Stromal cell of bone marrow (primary cell): ENCODE measurements at places on chromosomes 6 and 20.

GRCh38 chr6:124158024-124158423, 354.4 kb downstream of the NKAIN2 start:
- DNase-seq = no peak

DNA sequence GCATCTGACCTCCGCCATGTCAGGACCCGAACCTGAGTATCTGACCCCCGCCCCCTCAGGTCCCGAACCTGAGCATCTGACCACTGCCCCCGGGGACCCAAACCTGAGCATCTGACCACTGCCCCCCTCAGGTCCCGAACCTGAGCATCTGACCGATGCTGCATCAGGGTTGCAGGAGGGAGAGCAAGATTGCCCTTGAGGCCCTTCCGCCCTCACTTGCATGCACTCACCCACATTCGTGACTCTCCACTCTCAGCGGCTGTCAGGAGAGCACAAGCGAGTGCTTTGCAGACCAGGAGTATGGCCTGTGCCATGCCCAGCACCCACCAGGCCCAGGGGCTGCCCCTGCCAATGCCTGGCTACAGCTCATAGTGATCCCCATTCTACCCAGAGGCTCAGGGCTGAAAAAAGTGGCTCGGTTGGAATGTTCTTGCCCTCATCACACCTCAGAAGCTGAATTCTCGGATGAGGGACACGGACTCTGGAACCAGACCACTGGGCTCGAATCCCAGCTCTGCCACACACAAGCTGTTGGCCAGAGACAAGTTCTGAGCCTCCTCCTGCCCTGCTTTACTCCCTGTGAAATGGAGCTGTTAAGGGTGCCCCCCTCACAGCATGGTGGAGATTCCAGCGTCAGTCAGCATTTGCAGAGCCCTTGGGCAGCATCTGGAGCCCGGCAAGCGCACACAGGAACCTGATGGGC, 82.1 kb downstream of the DLL1 start:
- no peak for DNase-seq

GRCh38 chr20:12306107-12306506, 388.4 kb downstream of the BTBD3 start:
- no peak for DNase-seq

DNA sequence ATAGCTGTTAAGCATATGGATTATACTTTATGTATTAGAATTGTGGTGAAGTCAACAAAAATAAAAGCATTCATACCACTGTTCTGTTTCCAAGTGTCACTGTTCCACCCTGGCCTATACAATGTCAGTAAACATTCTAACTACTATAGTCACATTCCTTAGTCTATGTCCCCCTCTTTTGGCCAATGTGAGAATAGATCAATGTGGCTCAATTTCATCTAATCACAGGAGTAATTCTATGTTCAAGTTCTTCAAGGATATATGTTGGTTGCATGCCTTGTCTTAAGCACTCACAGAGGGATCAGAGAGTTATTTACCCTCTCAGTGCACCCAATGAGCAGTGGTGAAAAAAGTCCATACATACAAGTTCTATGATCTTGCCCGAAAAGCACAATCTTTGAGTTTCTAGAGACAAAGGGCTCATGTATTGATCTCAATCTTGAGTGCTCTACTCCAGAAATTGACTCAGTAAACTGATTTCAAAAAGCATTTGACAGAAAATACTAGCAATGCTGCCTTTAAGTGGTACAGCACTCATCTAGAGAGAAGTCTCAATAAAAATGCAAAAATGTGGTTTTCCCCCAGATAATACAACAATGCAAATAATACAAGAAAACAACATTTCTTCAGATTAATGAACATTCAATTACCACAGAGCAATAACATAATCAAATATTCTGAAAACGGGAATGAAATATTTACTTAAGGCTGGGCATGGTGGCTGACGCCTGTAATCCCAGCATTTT, 16.5 kb downstream of the SMLR1 start:
- peak; percentile 33 for DNase-seq

DNA sequence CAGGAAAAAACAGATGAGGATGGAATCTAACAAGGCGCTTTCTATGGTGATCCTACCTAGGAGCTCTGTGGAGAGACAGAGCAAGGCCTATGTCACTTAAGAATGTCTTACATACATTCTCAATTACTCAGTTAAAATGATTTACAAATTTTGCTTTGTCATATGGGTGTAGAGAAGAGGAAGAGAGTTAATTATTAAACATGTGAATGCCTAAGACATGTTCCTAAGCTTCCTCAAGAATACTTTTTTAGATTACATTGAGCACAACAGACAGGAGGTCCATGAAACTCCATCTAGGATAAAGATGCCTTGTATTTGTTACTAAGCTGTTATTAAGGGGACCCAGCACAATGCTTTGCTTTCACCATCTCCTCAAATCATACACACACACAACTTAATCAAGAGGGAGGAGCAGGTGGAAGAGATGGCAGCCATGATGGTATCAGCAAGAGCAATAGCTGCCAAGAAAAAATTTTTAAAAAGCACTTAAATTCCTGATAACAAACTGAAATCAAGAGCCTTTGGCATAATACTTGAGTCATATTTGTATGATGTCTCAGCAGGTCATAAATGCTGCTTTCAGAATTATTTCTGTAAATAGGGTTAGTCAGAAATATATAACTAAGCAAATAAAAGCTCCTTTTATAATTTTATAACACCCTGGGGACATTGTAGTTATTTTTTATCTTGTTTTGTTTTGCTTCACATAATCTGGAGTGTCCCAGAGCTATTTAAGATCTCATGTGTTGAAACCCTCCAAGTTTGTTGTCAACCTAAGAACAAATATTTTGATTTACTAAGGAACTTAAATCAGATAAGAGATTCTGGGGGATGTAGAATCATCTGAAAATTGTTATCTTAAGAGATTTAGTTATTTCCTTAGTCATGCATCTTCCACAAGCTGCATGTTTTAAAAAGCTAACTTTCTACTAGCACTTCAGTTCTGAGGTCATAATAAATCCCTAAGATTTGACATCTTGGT, 70.0 kb upstream of the CD2AP start:
- DNase-seq = peak; percentile 22

- no peak for DNase-seq
Observed at GRCh38 chr20:32130352-32130751, 20.8 kb downstream of the TM9SF4 start.

DNA sequence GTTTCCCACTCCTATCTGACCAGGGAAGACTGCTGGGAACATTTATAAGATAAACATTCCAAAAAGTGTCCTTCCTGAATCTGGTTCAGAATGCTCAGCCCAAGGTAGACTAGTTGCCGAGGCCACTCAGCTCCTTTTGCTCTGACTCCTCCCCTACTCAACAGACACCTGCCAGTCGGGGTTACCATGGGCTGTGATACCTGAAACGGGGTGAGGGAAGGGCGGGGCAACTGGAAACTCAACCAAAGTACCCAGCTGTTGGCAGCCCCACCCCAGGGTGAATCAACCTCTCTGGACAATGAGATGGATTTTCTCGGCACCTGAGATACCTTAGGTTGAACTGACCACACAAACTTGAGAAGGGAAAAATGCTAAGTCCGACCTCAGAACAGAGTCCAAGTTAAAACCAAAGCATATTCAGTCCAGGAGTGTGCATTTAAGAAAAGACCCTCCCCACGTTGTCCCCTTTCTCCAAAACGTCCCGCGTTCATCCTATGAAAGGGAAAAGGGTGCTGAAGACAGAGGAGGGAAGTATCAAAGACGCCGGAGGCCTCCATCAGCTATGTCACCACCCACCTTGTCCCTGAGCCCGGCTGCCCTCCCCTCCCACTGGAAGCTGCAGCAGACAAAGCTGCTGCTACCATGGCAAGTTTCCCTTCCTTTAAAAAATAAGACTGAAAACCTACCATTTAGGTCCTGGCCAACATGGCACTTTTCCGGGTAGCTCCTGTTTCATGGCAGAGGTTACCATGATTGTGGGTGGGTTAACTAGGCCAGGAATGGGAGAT, 100.1 kb downstream of the SLC23A2 start:
- DNase-seq = no peak

DNA sequence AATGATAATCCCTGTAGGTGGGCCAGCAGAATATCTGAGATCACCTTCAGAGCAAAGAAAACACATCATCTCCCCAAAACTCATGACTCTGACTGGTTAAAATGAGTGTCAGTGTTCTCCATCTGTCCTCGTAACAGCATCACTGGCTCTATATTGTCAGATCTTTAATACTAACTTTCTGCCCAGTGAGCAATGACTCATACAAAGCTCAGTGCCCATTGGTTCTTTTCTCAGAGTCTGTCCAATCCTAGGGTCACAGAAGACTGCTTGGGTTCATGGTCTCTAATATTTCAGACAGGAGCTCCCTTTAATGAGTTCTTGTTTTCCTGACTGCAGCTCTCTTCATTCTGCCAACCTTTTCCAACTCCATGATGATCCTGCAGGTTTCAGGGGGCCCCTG, 36.4 kb downstream of the HLA-DPB1 start:
- peak; percentile 53 for DNase-seq

GRCh38 chr20:56843817-56844216, 214.7 kb downstream of the TFAP2C start:
- no peak for DNase-seq

GRCh38 chr6:143774347-143774746, 68.8 kb upstream of the LTV1 start:
- DNase-seq = no peak

DNA sequence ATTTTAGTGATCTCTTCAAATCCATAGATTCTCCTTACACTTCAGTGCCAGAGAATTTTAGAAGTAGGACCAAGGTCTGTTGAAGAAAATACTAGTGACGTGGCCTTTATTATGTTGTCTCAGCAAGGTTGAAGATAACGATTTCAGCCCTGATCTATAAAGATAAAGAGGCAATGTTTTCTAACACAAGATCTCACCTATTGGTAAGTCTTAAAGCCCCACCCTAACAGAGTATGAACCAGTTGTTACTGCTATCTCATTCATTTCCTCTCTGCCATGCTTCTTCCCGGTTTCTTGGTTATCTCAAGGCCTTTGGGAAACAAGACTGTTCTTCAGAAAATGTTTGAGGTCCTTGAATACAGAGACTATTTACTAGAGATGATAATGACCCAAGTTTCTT, 53.1 kb downstream of the KIAA0408 start:
- no peak for DNase-seq

DNA sequence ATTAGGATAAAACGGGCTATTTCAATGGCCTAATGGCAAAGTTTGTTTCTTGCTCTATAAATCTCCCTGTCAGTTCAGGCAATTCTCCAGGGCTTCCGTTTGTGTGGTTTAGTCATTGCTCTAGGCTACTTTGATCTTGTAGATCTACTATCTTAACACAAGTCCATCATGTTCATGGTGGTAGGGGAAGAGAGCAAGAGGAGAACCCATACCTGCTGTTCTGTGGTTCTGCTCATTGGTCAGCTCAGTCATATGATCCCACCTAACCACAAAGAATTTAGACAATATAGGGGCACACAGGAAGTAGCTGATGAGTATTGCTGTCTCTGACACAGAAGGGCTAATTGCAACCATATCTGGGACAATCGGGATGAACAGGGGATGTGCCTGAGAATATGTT, 4.9 kb upstream of the DEK start:
- DNase-seq = no peak

- DNase-seq = no peak
Observed at GRCh38 chr6:111258615-111259088, 171.3 kb downstream of the SLC16A10 start.

DNA sequence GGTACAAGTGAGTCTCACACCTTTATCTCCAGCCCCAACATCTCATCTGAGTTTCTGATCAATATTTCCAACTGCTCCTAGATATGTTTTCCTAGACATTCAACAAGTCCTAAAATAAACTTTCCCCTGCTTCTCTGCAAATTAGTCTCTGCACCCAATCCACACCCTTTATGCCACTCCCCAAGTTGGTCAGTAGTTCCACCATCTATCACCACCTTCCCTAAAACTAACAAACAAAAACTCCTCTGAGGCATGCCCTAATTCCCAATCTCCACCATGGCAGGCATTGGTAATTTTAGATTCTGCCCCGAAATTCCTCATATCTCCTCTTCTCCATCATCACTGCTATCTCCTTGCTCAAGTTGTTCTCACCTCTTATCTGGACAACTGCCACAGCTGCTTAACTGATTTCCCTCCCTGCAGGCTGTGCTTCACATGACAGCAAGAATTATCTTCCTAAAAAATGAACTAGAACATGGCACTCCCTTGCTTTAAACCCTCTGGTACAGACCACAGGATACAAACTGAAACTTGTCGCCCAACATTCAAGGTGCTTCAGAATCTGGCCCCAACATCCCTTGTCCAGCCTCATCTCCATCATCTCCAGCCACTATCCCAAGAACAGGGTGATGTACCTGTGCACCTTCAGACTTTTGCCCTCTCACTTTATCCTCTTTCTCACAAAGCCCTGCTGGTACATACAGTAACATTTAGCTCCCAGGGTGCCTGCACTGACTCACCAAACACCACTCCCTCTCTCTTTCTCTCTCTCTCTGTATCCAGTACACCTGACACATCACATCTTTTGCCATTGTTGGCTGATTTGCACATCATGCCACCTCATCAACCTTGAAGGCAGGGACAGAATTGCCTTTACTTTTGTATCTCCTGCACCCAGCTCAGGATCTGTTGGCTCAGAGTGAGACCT, 55.5 kb downstream of the ZHX3 start:
- DNase-seq = no peak

DNA sequence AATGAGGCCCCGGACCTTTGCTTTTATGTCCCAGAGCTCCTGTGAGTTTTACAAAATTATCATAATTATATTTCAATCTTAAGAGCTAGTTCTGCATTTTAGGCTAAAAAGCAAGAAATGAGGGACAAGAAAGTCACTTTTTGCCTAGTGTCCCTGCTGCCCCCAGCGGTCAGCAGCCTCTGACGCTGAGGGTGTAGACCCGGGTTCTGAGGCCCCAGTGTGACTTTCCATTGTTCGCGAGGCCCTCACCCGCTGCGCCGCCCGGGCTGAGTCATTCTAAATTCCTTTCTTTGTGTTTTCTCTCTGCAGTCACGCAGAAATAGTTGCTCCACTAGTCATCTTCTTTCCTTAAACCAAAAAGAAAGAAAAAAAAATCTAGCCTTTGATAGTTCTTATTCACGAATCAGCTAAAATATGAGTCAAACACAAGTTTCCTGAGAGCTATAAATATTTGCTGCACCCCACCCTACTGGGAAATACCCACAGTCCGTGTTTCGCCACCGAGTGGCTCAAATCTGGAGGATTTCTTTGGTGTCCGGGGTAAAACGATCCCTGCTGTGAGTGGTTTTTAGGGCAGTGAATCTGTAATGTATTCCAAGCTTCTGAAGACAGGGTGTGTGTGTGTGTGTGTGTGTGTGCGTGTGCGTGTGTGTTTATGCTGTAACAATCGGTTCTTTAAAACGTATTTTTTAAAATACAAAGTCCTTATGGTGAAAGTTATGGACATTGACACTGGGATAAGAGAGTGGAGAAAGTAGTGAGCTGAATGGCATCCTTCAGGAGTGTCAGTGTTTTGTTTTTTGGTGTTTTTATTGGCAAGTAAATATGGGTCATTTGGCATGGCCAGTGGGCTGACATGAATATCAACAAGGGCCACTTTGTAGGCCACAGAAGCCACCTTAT, 59.7 kb upstream of the EEF1A1 start:
- DNase-seq = peak; percentile 98

- DNase-seq = peak; percentile 39
Observed at GRCh38 chr20:64065974-64066343, 3.0 kb downstream of the TCEA2 start.
